ENCODE measurements at places on chromosomes 7 and 10. TPM values are rescaled to one million over a fixed set of nuclear protein-coding genes. Genes with fewer than 3 reads are reported as not detected.

The MINDY4 gene
- 2.8 TPM for total RNA-seq

The CALML3 gene
- total RNA-seq: not detected

The CAMK2B gene
- 0.12 TPM for total RNA-seq

The TMEM213 gene
- total RNA-seq: not detected

The RBM20 gene
- 3.1 TPM for total RNA-seq

The ZNF467 gene
- total RNA-seq: 1.1 TPM

The ATP6V0A4 gene
- total RNA-seq: 0.24 TPM

The SFTPA1 gene
- not detected for total RNA-seq

The ACBD7 gene
- total RNA-seq: 1.2 TPM

The DDX50 gene
- 34.0 TPM for total RNA-seq

The PIP4K2A gene
- 18.6 TPM for total RNA-seq

The WDFY4 gene
- total RNA-seq: not detected

The KEL gene
- not detected for total RNA-seq

The DNMBP gene
- total RNA-seq: 27.3 TPM

The GPR146 gene
- 1.7 TPM for total RNA-seq

The NRCAM gene
- total RNA-seq: 99.5 TPM

The ARID5B gene
- total RNA-seq: 2.1 TPM

The FEZF1 gene
- not detected for total RNA-seq

The PLEKHS1 gene
- total RNA-seq: 0.06 TPM

The NEUROG3 gene
- not detected for total RNA-seq

The MYL7 gene
- not detected for total RNA-seq

Measured in A549 treated with Mapracorat at 1 μM for 4 hours (cell line).